ENCODE measurements at places on chromosomes 6 and 20.

DNA sequence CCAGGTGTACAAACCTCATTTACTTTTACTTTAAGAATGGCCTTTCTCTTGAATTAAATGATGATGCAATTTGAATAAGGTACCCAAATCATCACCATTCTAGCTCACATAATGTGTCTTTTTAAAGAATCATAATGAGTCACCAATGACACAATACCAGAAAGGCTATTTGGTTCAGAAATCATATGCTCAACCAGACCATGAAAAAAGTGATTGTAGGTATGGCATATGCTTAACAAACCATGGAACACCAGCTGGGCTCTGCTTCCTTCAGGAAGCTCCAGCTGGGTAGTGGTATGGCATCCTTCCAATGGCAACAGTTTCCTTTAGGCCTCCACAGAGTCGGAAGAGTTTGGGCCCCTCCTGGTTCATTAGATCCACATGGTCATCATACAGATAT is 128.2 kb downstream of the FRK start:
- DNase-seq = no peak

- DNase-seq = no peak
These were observed 3.0 kb downstream of the ADGRF4 start for GRCh38 chr6:47701363-47701762.

GRCh38 chr6:10429638-10430427 is 15.0 kb upstream of the TFAP2A start:
- no peak for DNase-seq

GRCh38 chr6:11202513-11203305 is 29.8 kb downstream of the NEDD9 start:
- no peak for DNase-seq

DNA sequence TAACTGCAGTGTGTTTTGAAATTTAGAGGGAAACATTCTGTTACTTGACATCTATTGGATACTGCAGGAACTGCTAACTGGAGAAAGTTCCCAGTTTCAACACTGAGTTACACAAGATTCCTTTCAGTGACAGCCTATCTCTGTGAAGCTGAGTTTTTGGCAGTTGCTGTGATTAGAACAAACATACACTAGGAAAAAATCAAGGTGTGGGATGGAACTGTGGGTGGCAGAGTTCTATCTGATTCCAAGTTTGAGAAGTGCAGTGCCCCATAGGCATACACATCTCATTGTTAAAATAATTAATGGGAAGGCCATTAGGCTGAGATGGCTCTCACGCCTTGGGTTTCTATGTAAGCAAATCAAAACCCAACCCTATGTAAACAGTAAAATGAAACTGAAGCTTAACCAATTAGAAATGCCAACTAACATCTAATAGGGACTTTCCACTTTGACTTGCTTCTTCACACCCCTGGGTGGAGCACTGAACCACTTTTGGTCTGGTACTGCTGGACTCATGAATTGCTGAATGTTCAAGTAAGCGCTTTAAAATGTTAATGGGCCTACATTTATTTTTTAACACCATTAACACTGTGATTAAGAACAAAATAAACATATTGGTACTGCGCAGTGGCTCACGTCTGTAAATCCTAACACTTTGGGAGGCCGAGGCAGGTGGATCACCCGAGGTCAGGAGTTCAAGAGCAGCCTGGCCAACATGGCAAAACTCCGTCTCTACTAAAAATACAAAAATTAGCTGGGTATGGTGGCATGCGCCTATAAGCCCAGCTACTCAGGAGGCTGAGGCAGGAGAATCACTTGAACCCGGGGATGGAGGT is 55.2 kb upstream of the TBC1D7 start:
- no peak for DNase-seq

GRCh38 chr20:33846291-33846935 is 35.3 kb downstream of the CHMP4B start:
- no peak for DNase-seq

GRCh38 chr6:133394630-133395029 is 153.5 kb downstream of the EYA4 start:
- no peak for DNase-seq

DNA sequence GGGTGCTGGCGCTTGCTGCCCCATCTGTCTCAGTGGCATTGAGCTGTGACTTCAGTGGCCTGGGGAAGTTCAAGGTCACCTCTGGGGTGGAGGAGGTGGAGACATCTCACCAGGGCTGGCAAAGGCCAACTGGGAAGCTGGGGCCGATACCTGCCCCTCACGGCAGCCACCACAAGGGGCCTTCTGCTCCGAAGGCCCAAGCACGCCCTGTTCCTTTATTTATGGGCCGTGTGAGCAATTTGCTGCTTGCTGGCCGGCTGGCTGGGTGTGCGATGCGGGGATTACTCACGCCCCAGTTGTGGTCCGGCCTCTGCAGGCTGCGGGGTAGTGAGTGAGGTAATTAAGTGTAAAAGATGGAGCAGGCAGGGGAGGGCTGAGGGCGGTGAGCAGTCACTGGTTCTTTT is 13.2 kb upstream of the SCRT2 start:
- no peak for DNase-seq

GRCh38 chr6:151806757-151807512 is 547 bp upstream of the ESR1 start:
- DNase-seq = no peak

DNA sequence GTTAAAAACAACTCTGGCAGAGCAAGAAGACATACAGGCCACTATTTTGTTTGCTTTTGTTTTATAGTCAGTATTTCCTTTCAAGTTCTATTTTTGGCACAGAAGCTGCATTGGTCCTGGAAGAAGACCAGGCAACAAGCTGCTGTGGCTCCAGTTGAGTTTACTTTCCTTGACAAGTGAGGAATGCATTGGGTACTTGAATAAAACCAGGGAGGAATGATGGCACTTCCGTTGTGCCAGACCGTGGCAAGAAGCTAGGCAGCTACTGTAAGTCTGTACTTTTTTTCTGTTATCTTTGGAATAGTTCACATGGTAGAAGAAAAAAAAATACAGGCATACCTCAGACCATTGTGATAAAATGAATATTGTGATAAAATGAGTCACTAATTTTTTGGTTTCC is 66.3 kb downstream of the NCOA3 start:
- DNase-seq = no peak

DNA sequence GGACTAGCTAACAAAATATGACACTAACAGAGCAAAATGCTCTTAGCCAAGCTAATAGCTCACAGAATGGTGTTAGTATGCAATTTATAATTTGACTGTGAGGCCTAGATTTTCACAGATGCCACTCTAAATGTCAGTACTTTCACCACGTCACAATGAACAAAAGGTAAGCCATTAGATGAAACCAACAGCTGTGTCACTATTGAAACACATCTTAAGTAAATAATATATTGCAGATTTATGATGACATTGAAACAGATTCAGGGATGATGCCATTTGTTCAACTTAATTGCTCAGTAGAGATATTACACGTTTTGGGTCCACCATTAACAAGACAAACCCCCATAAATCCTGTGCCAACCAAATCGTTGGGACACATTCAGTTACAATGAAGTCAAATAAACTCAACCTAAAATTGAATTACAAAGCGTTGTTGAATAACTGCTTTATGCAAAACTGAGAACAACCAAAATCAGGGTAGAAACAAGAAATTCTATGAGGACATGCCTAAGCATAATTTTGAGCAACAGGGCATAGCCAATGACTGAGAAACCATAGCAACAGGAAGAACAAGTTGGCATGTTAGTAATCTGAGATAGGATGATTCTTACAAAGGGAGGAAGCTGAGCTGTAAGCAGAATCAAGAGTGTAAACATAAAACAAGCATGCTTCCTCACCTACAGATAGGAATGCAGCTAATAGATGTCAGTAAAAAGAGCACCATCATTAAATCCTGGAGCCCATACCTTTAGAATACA is 85.6 kb upstream of the KHDRBS2 start:
- DNase-seq = no peak

DNA sequence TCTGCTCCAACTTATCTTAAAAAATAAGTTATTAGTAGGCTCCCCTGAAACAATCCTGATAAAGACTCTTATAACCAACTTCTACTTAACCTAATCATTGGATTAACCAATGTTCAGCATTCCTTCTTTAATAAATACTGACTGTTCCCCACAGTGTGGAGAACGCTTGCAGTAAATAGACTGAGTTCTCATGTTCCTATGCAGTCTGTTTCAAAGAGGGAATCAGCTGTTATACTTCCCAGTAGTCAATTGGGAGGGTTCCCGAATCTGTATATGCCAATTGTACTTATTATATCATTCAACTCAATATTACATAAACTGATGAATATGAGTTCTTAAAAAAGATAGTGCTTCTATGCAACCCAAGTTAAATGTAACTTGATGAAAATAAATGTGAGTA is 9.7 kb upstream of the JAG1 start:
- no peak for DNase-seq

DNA sequence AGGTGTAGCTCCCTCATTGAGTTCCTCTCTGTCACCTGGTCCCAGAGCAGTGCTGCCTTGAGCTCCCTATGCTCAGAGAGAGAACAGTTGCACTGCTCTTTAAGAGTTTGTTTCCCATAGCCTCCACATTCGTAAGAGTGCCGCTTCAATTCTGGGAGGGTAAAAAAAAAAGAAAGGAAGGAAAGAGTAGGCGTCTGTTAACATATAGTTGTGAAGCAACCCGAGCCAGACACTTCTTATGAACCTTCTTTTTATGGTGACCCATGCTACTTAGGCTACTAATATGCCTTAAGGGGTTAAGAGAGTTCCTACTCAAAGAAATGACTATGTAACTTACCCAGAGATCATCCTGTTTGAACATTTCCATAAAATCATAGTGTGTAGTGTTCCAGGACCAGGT is 4.3 kb upstream of the ARG1 start:
- DNase-seq = no peak

GRCh38 chr6:161215193-161215592 is 58.7 kb downstream of the AGPAT4 start:
- DNase-seq = no peak

Measured in activated CD8-positive, alpha-beta memory T cell treated with anti-CD3 and anti-CD28 coated beads for 1 hour (primary cell).